ENCODE measurements at places on chromosomes 1 and 21.

DNA sequence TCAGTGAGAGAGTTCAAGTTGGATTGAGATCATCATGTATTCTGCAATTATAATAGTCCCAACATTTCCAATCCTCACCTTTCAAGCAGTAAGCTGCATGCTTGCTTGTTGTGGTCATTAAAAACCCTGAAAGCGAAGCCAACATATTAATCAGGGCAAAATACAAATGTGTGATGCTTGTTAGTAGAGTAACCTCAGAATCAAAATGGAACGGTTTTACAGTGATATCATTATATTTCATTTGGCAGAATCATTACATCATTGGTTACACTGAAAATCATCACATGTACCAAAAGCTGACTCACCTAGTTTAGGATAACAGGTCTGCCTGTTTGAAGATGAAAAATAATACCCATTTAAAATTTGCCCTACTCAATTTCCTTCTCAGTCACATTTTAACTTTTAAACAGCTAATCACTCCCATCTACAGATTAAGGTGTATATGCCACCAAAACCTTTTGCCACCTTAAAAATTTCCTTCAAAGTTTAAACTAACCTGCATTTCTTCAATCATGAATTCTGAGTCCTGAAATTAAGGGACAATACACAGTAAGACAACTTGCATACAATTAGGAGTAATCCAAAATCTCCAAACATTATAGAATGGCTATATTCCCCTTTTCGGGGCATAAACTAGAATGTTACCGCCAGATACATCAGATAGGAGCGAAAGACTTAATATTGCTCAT is 3.5 kb downstream of the GAS5 start:
- DNase-seq = no peak

GRCh38 chr1:153443486-153443885 is 17.0 kb downstream of the S100A7 start:
- DNase-seq = peak; percentile 63

DNA sequence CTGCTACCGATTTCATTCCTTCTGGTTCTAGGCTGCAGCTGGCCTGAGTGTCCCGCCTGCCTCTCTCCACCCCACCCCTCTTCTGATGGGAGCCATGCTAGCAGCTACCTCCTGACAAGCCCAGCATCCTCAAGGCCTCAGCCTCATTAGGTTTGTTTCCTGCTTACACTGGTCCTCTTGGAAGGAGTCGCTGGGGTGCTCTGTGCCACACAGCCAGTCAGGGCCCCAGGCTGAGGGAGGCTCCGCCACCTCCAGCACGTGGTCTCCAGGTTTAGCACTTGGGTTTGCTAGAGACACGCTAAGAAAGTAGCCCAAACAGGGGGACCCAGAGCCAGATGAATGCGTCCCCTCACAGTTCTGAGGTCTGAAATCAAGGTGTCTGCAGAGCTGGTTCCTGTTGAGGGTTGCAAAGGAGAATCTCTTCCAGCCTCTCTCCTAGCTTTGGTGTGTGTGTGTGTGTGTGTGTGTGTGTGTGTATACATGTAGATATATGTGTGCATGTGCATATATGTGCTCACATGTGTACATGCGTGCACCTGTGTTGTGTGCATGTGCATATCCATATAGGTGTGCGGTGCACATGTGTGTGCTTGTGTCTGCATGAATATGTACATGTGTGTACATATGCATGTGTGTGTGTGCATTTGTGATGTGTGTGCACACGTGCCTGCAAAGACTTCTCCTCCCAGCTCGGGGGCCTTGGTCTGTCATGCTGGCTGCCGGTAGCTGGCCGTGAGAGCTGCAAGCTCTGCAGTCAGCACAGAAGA is 301.1 kb upstream of the AJAP1 start:
- no peak for DNase-seq

DNA sequence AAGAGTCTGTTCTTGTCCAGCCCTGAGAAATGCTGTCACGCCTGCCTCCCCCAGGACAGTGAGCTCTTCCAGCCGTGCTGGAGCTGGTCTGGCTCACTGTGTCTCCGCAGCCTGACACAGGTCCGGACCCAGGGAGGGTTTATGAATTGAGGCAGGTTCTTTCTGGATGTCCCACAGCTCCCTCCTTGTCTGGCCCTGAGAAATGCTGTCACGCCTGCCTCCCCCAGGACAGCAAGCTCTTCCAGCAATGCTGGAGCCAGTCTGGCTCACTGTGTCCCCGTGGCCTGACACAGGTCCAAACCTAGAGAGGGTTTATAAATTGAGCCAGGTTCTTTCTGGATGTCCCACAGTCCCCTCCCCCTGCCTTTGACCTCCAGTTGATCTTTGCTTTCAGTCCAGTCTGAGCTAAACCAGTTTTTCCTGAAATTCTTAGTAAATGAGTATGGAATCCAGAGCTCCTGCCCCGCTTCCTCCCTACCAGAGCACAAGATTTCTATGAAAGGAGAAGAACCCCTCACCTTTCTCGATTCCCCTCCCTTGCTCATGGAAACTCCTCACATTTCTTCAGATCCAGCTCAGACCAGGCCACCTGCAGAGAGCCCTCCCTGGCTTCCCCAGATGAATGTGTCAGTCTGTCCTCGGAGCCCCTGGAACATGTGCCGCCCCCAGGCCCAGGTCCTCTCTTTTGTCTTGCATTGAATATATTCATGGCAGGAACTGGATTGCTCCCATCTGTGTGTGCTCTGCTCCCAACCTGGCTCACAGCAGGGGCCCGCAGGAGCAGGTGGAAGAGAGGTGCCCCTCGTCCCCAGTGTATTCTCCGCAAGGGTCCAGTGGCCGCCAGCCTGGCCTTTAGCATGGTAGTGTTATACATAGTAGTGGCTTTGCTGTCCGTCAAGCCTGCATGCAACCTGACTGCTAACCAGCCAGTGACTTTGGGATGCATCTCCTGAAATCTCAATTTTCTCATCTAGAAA is 116.3 kb downstream of the EPHB2 start:
- DNase-seq = no peak

GRCh38 chr1:56584910-56585528 is 5.7 kb upstream of the PLPP3 start:
- no peak for DNase-seq

- no peak for DNase-seq
Measured at GRCh38 chr1:28412731-28413130, 43.2 kb downstream of the PHACTR4 start.

DNA sequence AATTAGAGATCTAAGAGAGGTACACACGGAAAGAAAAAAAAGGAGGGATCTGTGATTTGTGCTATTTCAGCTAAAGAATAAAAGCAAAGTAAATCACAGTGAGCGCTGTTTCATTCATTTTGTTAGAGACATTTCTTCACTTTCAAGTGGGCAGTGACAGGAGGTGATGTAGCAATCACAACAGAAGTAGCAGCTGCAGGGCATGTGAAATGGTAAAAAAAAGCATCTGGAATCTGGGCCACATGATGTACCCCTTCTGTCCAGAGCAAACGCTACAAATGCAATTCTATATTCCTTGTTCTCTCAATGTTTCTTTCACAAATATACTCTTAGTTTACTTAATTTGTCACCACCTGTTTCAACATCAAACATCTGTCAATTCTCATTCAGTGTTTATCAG is 786.5 kb downstream of the LRRIQ3 start:
- no peak for DNase-seq

GRCh38 chr1:223031733-223032601 is 111.1 kb downstream of the TLR5 start:
- peak; percentile 88 for DNase-seq

DNA sequence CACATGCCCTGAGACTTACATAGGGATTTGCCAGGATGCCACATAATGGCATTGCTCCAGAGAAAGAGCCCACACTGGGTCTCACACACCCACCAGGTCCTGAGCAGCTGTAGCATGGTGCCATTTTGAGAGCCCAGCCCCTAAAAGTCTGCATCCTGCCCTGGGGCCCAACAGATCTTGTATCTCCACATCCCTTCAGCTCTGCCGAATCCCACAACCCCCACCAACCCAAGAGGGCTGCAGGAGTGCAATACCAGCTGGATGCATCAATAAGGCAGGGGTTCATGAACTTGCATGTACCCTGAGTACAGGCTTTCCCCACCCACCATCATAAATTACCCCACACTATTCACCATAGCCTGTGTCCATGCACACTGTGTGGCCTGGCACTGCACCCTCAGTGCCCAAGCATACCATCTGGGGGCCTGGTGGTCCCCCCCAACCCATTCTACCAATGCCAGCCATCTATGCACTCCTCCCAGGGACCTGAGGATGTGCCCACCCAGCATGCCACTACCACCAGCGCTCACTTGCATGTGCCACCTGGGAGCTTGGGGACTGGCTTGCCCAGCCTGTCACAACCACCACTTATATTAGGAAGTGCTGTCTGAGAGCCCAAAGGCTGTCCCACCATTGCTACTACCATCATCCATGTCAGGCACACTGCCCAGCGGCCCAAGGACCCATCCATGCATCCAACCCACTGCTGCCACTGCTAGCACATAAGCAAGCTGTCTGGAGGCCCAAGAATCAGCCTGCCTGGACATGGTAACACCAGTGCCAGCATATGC is 4.1 kb upstream of the KRTAP12-2 start:
- no peak for DNase-seq

- no peak for DNase-seq
Measured at GRCh38 chr1:68384872-68385411, 64.8 kb downstream of the RPE65 start.

DNA sequence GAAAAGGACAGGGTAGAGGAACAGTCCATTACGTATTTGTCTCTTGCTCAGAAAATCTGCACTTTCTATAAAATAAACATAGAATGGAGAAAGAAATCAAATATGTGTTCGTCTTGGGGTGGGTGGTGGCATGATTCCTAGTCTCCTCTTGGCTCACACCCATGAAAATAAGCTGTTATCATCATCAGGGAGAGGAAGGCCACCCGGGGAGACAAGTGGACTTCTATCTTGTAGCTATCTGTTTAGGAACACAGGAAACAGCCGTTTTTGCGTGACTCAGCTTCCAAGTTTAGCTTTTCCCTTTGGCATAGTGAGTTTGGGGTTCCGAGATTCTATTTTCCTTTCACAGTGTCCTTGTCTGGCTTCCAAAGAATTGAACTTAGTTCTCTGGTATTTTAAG is 622.3 kb downstream of the PTPRU start:
- no peak for DNase-seq

- DNase-seq = no peak
Measured at GRCh38 chr21:14303731-14304488, 79.0 kb downstream of the HSPA13 start.

- no peak for DNase-seq
Measured at GRCh38 chr1:66333466-66334199, 200.3 kb upstream of the SGIP1 start.

DNA sequence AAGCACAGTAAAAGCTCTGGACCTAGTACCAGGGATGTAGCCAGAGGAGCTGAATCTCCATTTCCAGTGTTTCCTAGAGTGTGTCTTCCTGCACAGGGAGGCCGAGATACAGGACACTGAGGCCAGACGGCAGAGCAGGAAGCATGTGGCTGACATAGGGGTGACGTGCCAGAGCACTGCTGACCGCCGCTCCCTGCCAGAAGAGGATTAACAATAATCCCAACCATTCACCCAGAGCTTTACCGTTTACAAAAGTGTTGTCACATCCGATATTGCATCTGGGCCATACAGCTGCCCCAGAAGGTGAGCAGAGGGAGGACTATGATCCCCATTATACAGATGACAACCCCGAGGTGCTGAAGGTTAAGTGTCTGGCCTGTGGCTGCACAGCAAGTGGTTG is 5.8 kb upstream of the CLDN19 start:
- no peak for DNase-seq

GRCh38 chr1:113834716-113835115 is 22.4 kb upstream of the RSBN1 start:
- DNase-seq = no peak

Data from coronary artery (tissue), 2 donors.